ENCODE measurements at places on chromosomes 5 and 9.

GRCh38 chr9:137593176-137593575 is 2.9 kb upstream of the ZMYND19 start:
- DNase-seq: no peak

GRCh38 chr5:39521098-39521860 is 96.5 kb upstream of the DAB2 start:
- no peak for DNase-seq

DNA sequence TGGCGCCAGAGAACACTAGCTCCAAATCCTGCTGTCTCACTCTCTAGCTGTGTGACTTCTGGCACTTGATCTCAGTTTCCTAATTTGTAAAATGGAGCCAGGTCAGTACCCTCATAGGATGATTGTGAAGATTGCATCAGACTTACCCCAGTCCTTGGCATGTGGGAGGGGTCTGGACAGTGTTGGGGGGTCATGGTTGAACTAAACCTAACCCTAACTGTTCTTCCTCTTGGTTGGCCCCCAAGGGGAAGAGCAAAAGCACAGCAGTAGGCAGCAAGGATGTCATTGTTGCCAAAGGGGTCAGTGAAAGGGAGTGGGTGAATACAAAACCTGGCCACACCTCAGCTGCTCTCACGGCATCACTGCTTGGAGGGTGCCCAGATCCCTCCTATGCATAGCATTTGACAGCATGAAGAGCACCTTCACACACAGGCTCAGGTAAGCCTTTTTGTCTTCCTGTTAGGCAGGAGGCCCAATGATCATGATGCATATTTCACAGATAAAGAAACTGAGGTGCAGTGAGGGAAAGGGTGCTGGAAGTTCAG is 15.7 kb upstream of the CXCL14 start:
- no peak for DNase-seq

DNA sequence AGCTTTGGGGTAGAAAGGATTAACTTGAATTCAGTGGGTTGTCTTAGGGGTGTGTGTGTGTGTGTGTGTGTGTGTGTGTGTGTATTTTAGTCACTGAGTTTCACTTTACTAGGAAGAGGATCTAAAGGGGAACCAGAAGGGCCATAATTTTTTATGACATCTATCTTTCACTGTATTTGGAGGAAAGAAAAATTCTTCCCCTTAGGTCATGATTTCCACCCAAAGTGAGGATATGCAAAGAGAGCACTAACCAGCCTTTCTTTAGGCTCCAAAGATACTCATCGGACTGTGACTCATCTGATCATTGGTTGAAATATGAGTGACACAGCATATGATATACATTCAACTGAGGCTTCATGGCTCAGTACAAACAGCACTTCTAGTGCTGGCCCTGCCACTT is 75.2 kb upstream of the RASGRF2 start:
- no peak for DNase-seq

GRCh38 chr9:119974026-119974425 is 604.8 kb upstream of the BRINP1 start:
- DNase-seq: no peak

- DNase-seq: no peak
Observed at GRCh38 chr5:179413711-179414458, 68.6 kb upstream of the ADAMTS2 start.

GRCh38 chr9:14317667-14318320 is 3.9 kb upstream of the NFIB start:
- DNase-seq: no peak

DNA sequence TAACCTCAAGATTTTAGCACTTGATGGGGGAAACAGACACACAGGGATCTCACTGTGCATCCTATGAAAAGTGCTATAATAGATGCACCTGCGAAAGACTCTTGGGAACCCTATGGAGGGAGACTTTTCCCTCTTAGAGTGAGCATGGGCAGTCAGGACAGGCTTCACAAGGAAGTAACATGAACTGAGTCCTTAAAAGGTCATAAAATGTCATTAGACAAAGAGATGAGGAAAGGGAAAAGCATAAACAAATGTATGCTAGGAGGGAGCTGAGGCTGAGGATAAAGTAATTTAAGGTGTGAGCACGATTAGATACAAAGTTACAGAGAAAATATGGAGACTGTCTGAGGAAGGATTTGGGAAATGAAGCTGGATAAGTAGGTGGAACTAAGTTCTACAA is 60.6 kb upstream of the MIER3 start:
- no peak for DNase-seq

DNA sequence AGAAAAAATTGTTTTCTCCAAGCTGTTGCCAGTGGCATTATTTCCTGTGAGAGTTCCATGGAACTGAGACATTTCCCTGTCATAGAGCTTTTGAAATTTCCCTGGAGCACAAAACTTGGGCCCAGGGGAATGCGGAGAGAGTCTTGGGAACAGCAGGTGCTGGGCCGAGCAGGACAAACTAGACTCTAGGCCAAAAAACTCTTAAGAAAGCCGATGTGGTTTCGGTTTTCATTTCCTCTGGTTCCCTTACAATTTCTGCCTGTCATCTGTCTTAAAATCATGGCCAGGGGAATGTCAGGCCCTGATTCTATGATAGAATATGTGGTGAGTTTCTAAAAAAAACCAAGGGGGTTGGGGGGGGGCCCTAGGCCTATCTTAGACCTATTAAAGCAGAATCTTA is 4.6 kb downstream of the SLC35A4 start:
- DNase-seq: no peak

DNA sequence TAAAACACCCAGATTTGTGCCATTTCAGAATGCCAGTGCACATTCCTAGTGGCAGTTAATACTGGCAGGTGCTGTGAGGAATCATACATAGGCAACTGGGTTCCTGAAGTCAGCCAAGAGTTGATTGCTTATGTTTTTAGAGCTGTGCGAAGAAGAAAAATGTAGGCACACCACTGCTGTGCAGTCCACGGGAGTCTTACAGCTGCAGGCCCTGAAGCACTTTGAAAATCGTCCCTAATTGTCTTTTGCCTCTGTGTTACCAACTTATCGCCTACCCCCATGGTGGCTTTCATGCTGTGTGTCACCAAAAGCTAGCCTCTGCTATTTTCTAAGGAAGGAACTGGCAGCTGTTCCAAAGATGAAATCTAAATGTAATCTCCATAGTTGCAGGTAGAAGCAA is 263.9 kb downstream of the ARRDC3 start:
- DNase-seq: peak; percentile 31

DNA sequence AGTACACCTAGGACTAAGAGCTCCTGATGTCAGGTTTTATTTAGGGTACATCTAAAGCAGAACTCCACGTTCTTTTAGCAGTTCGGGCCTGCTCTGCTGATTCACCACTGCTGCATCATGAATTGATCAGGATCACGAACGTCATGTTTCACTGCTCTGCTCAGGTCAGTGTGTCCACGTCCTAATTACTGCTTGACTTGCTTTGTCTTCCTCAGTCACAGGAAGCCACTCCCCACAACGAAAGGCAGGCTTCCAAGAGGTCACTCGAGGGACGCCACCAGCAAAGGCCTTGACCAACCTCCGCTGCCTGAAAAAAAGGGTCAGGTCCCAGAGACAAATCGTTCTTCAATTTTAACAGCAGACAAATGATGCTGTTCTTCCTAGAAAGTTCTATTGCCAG is 40.3 kb downstream of the CTNND2 start:
- DNase-seq: no peak

DNA sequence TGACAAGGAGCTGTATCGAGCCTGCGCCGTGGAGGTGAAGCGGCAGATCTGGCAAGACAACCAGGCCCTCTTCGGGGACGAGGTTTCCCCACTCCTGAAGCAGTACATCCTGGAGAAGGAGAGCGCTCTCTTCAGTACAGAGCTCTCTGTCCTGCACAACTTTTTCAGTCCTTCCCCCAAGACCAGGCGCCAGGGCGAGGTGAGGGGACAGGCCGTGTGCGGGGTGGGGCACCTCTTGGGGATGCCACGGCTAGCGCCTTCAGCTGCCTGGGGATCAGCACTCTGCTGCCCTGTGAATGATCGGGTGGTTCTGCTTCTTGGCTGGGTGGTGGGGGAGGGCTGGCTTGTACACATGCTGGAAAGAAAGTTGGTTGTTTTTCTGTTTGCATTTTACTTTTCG is 1.7 kb downstream of the NELFB start:
- no peak for DNase-seq

DNA sequence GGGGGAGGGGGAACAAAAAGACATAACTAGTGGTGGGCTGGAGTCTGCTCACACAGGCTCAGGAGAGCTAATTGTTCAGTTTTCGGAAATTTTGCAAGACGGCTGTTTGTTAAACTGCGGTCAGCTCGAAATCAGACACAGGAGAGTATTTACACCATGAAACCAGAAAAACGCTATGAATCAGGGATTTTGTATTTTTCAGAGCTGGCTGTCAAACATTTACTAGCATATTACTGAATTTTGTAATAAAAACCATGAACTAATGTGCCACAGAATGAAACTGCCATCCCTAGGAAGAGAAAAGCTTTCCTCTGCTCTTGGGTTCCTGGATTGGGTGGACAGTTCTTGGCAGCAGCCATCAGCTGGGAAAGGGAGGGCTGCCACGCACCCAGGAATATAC is 45.3 kb downstream of the TRPM3 start:
- DNase-seq: no peak

DNA sequence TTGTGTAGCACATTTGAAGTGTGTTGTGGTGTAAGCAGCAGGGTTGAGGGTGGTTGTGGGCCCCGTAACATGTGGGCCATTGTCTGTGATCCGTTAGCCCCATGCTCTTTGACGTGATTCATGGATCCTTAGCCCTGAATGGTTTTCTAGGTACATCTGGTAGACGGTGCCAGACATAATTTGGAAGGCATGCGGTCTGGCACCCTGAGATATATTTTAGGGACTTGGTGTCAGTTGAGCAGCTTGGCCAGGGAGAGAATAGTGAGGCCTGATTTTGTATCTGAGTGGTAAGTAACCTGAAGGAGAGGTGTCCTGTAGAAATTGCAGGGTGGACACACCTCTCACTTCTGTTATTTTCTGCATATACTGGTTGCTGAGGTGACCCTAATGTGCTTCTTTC is 10.9 kb downstream of the SH3GL2 start:
- no peak for DNase-seq

DNA sequence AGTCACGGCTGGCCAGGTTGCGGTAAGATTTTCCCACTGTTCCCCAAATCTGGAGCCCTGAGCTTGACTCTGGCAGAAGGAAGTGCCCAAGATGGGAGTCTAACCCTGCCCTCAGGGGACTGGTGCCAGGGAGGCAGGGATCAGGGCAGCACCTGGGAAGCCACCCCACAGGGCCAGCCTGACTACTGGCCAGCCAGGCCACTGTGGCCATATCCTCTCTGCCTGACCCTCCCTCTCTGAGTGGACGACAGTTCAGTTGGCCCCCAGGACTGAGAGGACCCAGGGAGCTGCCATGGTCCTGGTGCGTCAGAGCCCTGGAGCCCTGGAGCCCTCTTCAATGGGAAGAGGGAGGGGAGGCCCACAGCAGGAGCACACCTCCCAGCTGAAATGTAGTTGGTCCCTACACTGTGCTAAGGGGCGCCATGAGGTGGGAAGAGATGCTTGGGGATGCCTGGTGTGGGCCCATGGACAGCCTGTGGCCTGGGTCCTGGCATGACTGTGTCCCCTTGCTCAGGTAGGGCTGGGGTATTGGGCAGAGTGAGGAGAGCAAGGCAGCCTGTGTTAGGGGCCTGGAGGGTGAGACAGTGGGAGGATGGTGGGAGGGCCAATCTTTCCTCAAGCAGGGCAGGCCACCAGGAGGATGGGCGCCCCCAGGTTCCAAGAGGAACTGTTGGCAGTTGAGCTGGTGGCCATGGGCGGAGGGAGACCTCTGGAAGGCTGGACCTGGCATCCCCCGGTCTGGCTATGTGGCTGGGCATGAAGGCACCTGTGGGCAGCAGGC is 81.1 kb downstream of the PHF2 start:
- DNase-seq: no peak

GRCh38 chr5:130692770-130693169 is 472.3 kb downstream of the HINT1 start:
- no peak for DNase-seq

- no peak for DNase-seq
Observed at GRCh38 chr9:81477669-81478068, 211.7 kb downstream of the TLE1 start.

GRCh38 chr9:115770521-115770920 is 383.1 kb upstream of the PAPPA start:
- DNase-seq: no peak

DNA sequence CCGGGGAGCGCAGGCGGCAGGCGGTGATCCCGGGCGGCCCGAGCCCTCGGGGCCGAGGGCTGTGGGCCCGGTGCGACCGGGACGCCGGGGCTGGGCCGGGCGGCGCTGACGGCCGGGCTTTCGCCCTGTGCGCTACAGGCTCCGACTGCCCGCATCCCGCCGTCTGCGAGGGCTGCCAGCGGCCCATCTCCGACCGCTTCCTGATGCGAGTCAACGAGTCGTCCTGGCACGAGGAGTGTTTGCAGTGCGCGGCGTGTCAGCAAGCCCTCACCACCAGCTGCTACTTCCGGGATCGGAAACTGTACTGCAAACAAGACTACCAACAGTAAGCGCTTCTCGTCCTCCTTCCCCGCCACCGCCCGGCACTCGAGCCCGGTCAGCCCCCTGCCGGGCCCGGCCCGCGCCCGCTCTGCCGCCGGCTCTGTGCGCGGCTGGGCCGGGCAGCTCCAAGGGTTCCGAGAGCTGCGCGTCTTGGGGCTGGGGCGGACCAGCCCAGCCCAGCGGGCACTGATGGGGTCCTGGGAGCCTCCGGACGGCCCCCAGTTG is 1.6 kb downstream of the LMX1B start:
- peak; percentile 55 for DNase-seq

GRCh38 chr5:137209232-137209809 is 289.8 kb downstream of the SPOCK1 start:
- DNase-seq: no peak

- no peak for DNase-seq
Observed at GRCh38 chr5:111933086-111933485, 176.1 kb upstream of the NREP start.

DNA sequence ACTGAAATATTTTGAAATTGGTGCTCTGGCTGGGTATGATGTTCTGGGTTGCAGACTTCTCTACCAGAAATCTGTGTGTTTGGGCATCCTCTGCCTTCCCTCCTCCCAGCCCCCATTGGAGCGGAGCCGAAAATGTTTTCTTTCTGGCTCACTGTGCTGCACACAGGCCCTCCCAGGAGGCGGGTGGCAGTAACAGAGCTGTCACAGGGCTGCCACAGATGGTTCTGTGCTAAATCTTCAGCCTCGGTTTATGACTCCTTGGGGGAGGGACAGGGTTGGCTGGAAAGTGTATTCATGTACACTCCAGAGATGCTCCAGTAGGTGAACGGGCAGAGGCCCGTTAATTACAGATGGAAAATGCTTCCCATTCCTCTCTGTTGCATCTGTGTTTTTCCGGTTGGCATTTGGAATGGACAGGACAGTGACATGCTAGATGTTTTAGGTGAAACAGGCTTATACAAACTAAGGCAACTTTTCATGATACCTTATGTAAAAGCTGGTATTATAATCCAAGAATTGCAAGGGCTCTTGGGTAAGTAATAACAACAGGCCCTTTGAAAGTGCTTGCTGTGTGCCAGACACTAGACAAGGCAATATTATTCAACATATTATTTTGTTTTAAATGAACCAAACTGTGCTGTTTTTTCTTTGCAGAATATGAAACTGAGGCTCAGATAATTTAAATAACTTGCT is 180.2 kb downstream of the ADCY2 start:
- no peak for DNase-seq

- no peak for DNase-seq
Observed at GRCh38 chr9:72826996-72827949, 125.6 kb downstream of the ALDH1A1 start.
